Fibroblast of skin of abdomen (primary cell): ENCODE measurements at places on chromosomes 2 and 18.
A peak's percentile ranks its signal among the peaks of the same experiment; 100 is the strongest.

DNA sequence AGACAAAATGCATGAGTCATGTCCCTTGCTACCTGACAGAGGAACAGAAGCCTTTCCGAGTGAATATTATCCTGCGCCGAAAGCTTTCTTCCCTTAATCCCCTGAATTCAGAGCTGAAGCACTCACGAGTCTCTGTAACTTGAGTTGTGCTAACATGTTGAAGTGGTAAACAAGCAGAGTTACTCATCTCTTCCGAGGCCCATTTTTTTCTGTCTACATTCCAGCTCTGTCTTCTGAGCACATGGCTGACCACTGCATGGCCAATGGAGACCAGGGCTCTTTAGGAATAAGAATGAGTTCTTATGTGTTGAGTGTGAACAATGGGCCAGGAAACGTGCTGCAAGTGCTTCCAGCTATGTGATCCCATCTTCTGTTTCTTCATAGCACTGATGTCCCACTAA is 73.1 kb upstream of the PID1 start:
- peak; percentile 61 for DNase-seq

GRCh38 chr18:79556829-79557585 is 122.6 kb upstream of the CTDP1 start:
- DNase-seq, result no peak

- no peak for DNase-seq
These were observed 319.1 kb downstream of the SLC4A3 start for GRCh38 chr2:219946529-219946928.

- DNase-seq, result peak; percentile 49
These were observed 204.4 kb downstream of the MCFD2 start for GRCh38 chr2:46711156-46711555.

DNA sequence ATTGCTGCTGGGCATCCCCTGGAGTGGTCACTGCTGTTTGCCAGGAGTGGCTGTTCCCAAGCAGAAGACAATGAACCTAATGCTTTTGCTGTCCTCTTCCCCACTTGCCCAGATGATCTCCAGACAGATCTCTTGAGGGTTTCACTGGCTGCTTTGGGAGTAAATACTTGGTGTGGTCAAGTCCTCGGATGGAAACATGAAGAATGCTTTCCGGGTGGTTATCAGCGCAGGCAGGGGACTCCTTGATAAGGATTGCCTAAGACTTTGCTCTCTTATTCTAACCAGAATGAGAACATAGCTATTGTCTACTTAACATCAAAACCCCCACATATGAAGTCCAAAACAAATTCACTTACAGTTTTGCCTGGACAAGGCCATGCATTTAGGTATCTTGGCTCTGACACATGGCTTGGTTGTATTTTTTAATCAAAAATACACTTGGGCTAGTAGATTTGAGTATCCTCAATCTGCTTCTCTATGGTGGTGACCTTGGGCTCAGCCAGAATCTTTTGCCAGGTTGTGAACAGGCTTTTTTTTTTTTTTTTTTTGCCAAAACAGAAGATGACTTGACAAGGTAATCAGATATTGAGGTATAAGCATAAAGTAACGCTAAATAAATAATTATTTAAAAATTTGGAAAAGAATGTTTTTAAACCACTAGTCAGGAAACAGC is 34.8 kb upstream of the MYO3B start:
- DNase-seq, result no peak

DNA sequence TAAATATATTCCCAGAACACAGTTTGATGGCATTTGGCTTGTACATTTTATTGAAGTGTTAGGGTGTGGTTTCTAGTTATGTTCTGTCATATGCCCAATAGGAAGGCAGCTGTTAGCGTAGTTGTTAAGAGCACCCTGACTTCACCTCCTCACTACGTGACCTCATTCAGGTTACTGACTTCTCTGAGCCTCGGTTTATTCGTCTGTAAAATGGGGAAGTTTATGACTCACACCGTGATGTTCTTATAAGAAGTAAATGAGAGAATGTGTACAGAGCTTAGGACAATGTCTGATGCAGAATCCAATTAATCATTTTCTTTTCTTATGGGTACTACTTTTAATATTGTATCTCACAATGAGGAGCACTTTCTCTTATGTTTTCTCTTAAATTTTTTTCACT is 226.0 kb downstream of the PTPRM start:
- no peak for DNase-seq

GRCh38 chr2:138306626-138307025 is 194.9 kb upstream of the SPOPL start:
- no peak for DNase-seq

DNA sequence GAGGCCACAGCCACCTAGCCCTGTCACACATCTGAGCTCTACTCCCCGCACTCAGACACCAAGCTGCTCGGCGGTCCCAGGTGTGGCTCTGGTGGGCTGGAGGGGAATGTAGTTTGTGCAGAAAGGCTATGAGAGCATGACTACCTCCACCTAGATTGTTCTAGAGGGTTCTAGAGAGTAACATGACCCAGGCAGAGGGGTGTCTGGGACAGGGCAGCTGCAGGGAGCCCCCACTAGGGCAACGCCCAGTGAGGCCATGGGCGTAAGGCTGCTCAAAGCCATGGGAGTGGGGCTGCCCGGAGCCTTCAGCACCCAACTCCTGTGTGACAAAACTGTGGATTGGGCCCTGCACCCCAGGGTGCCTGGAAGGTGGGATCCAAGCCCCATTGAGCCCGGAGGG is 511.4 kb upstream of the MYT1L start:
- DNase-seq, result no peak

DNA sequence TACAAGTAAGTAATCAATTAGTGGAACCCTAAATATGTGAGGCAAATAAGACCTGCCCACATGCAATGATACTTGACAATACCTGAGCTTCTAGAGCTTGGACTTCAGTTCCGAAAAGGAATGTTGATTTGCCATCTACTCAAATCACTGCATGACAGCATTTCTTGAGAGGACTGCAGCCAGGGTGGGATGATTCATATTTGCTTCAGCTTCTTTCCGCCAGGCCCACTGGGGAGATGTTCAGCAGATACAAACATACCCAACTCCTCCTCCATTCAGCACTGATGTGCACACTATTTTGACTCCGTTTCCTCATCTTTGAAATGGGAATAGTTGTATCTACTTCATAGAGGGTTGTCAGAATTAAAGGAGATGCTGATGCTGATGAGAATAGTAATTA is 28.8 kb upstream of the TMEM177 start:
- no peak for DNase-seq

GRCh38 chr2:166419616-166419934 is 43.8 kb upstream of the SCN9A start:
- peak; percentile 59 for DNase-seq

- DNase-seq, result peak; percentile 27
These were observed 26.6 kb upstream of the LANCL1 start for GRCh38 chr2:210503001-210503623.

DNA sequence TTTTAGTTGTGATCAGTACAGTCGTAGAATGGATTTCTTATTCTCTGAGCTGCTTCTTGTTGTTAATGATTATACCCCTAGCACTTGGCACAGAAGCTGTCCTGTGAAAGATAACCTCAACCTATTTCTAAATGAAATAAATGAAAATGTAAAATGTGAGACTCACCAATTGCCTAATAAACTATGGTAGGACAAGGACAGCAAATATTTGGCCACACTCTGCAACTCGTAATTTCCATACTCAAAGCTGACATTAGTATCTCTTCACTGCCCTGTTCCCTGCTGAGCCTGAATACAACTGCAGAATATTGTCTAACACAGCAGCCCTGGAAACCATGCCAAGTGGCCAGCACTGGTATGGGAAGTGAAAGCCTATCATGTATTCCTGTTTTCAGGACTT is 34.5 kb downstream of the TMEM182 start:
- DNase-seq, result no peak
